ENCODE measurements at places on chromosomes 7 and 10. TPM values are rescaled to one million over a fixed set of nuclear protein-coding genes. Genes with fewer than 3 reads are reported as not detected.
A peak's percentile ranks its signal among the peaks of the same experiment; 100 is the strongest.

- DNase-seq: no peak
These were observed 15.5 kb downstream of the ARMH3 start for GRCh38 chr10:102040305-102041050.

DNA sequence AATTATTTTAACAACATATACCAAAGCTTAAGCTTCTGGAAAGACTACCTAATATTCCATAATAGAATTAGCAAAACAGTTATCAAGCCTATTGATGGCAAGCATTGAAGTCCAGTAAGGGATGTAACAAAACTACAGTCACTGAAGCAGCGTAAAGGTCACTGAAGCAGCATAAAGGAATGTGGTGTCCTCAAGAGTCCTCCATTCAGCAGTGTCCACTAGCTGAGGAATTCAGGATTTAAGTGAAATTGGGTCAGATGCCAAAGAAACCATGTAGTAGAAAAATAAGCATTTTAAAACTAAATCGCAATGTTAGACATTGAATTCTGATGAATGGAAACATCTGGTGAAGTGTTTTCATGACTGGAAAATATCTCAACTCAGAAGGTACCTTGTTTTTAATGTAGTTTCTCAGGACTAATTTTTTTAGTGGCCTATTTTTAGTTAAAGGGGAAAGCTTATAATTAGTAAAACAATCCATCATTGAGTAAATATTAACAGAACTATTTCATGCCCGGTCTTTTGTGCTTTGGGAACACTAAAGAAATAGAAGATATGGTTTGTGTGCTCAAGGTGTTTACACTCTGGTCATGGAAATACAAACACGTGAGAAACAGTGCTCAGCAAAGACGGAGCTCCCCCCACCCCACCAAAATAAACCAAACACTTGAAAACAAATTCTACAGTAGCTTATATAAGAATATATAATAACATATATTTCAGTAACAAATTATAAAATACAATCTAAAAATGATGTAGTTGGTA, 121.4 kb downstream of the CDK14 start:
- no peak for DNase-seq

DNA sequence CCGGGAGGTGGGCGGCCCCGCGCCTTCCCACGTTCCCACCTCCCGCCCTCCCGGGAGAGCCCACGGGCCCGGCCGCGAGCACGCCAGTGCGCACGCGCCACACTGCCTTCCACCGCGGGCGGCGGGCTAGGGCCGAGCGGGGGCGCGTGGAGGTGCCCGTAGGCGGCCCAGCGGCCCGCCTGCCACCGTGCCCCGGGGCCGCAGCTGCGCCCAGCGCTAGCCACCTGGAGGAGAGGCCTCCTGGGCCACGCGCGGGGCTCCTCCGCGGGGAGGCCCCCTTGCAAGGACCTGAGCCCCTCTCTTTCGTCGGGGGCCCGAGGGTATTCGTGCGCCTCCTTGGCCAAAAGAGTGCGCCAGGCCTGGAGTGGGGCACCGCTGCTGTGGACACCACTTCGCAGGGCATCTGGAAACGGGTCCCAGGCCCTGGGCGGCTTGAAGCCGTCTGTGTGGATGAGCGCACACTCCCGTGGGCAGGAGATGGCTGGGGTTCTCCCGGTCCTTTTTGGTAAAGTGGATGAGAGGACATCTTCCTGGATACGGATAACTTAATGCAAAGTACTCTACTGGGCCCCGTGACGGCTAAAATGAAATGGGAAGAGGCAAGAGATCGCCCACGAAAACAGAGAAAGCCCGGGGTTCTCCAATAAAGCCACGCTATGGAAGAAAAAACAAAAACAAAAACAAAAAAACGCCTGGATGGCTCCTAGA, 9.0 kb upstream of the EBF3 start:
- DNase-seq: no peak

GRCh38 chr7:64884085-64884912, 18.8 kb upstream of the ZNF273 start:
- no peak for DNase-seq

DNA sequence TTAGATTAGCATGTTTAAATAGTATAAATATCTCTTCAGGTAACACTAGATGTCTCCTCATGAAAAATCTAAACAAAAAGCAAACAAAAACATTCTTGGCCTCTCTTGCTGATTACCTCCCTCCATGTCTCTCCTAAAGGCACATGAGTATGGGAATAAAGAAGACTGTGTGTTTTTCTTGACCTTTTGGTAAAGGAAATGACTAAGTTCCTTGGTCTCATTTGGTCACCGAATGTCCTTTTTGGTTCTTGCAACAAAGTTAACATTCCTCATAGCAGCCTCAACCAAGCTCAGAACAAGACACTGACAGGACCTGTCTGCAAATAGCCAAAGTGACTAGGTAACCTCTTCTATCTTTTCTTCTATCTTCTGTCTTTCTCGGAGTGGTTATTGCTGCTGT, 35.5 kb downstream of the POM121L12 start:
- DNase-seq: no peak

DNA sequence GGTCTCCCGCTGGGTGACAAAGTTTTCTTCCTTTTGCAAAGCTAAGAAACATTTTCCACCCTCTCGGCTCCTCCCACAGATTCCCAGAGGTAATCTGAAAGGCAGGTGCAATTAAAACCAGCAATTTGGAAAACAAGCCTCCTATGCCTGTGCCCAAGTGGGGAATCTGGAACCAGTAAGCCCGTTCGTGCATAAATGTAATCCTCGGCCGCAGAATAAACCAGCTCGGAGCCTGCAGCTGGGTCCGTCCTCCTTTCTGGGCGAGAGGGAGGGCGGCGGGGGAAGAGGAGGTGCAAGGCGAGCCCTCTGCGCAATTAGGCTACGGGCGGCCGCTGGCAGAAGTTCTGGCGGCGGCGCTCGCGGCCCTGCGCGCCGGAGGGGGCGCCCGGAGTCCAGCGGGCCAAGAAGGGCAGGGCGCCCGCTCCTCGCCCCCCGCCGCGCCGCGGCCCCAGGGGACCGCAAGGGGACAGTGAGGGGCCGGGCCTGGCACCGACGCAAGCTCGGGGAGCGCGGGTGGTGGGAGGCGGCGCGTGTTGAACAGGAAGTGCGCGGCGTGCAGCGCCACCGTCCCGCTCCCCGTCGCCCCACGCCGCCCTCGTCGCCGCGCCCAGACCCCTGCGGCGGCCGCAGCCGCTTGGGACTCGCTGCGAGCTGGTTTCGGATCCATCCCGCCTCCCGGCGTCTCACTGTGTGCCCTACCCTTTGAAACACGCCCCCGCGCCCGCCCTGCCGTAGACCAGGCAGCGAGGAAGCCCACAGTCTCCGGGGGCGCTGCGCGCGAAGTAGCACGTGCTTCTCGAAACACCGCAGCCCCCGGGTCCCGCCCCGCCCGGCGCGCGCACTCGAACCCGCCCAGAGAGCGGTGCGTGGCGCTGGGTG, at the start of gene PRKAG2:
Gene PRKAG2, minus strand, starts transcription at position 217 of the 879 bp plus-strand sequence. CDS start 495 bp downstream, outside the sequence.
- DNase-seq: peak; percentile 86

- DNase-seq: peak; percentile 39
These were observed 67.7 kb downstream of the TRIM24 start for GRCh38 chr7:138527746-138528223.

Gene ELAPOR2
- total RNA-seq: 11.1 TPM

Gene PON3
- total RNA-seq: not detected

Gene TNS3
- 70.1 TPM for total RNA-seq

Gene SFRP5
- not detected for total RNA-seq

Gene RBP4
- not detected for total RNA-seq

Gene SYT15B
- total RNA-seq: not detected

Gene RNF133
- not detected for total RNA-seq

Data from B cell (primary cell).